ENCODE measurements at places on chromosomes 11 and 22.

GRCh38 chr11:109707411-109707810, 285.4 kb downstream of the C11orf87 start:
- DNase-seq: no peak

DNA sequence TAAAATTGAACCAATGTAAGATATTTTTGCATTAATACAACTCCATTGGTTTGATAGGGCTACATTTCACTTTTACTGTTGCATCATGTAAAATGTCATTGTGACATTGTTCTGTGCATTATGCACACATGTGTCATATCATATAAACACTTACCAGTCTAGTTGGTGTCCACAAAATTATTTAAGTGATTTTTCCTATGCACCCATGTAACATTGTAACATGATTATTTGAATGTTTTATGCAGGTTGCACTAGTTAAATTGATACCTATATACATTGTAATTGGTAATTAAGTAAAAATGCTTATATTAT, 9.6 kb upstream of the BIRC3 start:
- no peak for DNase-seq

DNA sequence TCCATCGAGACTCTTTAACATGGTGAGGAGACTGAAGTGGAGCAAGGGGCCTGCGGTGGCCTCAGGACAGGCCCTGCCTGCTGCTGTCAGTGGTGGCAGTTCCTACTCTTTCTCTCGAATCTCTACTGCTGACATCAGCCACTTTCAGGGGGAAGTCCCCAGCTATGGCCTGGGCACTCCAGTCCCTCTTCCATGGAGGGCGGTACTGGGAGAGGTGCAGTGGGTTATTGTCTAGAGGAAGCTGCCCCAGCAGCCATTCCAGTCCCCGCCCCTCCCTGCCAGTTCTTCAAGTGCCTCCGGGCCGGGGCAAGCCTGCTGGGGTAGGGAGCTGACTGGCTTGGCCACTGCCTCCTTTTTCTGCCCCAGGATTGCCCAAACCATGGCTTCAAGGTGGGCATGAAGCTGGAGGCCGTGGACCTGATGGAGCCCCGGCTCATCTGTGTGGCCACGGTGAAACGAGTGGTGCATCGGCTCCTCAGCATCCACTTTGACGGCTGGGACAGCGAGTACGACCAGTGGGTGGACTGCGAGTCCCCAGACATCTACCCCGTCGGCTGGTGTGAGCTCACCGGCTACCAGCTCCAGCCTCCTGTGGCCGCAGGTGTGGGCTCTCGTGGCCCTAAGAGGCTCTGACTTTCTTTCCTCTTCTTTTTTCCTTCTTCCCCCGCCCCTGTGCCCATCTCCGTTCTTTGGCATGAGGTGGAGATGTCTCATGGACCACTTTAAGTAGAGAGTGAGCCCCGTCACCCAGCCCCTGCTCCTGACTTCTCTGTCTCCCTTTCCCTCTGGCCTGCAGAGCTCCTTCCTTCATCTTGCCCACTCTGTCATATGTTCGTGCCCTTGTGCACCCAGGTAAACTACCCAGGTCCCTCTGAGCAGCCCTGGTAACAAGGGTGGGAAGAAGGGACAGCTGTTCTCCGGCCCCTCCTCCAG, 13.7 kb downstream of the CHADL start:
- no peak for DNase-seq

DNA sequence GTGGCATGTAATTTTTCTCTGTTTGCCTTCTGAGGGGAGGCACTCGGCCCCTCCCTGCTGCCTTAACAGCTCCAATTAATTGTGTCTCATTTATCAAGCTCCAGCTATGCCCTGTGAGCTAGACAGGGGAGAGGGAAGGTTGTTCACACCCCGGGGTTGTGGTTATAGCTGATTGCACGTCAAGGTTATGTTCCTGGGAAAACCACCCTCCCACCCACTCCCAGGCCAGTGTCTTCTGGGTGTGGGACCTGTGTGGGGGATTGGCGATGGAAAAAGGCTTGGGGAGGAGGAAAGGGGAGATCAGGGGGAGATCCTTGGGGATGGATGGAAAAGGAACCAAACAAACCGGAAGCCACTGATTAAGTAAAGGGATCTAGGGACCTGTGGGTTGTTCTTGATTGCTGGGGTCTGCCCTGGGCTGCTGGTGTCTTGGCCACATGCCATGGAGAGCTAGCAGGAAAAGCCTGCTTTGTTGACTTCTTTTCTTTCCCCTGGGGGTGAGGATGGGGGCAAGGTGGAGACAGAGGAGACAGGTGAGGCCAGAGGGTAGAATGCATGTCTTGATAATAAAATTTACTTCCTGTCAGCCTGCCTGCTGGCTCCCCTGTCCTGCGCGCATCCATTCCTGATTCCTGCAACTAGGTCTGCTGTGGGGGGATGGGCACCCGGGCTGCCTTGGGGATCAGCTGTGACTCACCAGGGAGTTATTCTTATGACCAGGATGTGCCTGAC, 13.5 kb upstream of the SORL1-AS1 start:
- peak; percentile 26 for DNase-seq

GRCh38 chr11:44199298-44199697, 103.8 kb downstream of the EXT2 start:
- DNase-seq: no peak
